MCF 10A (cell line): ENCODE measurements at places on chromosomes 7 and 10. TPM values are rescaled to one million over a fixed set of nuclear protein-coding genes. Genes with fewer than 3 reads are reported as not detected.
A peak's percentile ranks its signal among the peaks of the same experiment; 100 is the strongest.

- no peak for DNase-seq
These were observed 227.7 kb downstream of the CUX1 start for GRCh38 chr7:102044984-102045673.

- no peak for DNase-seq
These were observed 92.4 kb upstream of the SFMBT2 start for GRCh38 chr10:7503190-7503589.

- DNase-seq: no peak
These were observed 45.7 kb upstream of the DPYSL4 start for GRCh38 chr10:132141076-132141475.

- DNase-seq: peak; percentile 33
These were observed 558.9 kb upstream of the MGMT start for GRCh38 chr10:128908099-128908498.

DNA sequence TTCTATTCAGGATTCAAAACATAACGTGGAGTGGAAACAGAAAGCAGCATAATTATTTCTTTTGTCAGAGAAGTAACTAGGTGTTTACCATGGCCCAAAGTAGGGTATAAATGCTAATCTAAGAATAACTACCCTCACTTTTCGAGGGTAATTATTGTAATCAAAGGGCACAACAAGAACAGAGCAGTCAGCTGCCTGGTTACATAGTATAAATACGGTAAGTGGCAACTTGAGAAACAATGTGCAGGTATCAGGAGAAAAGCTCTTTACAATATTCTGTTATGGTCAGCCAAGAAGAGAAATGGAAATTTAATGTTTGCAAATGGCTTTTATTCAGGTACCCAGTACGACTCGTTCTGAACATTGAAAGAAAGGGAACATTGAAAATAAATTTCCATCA is 242.0 kb upstream of the NPY start:
- DNase-seq: no peak

DNA sequence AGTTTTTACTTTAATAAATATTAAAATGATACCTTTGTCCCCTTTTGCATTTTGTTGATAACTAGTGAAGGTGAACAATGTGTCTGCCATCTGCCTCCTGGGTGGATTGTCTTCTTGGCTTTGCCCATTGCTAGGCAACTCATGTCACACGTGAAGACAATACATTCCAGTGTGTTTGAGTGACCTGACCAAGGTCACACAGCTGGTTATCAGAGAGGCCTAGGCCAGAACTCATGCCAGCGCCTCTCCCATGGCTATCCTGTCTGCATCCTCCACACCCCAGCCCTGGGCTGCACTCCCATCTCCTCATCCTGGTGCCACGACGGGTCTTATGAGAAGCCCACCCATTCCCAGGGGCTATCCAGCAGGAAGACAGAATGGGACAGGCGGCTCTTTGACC is 108.7 kb downstream of the PLCE1 start:
- no peak for DNase-seq

- peak; percentile 24 for DNase-seq
These were observed 554.4 kb upstream of the SORCS1 start for GRCh38 chr10:107718864-107719263.

DNA sequence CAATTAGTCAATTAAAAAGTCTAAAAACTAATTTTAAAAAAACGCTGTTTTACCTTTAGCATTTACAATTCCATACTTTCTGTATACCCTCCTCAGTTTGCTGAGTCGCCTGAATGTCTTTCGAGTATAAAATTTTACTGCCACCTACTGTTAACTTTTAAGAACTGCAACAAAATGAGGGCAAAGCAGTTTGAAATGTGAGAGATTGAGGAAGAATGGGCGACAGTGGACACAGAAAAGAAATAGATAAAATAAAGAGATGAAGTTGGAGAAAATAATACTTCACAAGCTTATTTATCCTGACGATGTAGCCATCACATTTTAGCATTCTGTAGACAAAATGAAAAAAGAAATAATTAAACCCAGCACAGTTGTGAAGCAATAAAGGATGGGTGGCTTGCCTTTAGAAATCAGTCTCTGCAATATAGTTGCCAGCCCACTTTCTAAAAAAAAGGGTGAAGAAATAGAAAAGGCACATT is 110.8 kb upstream of the PTN start:
- DNase-seq: peak; percentile 57

SFTPA2 gene
- total RNA-seq: not detected in 2 replicates

DNA sequence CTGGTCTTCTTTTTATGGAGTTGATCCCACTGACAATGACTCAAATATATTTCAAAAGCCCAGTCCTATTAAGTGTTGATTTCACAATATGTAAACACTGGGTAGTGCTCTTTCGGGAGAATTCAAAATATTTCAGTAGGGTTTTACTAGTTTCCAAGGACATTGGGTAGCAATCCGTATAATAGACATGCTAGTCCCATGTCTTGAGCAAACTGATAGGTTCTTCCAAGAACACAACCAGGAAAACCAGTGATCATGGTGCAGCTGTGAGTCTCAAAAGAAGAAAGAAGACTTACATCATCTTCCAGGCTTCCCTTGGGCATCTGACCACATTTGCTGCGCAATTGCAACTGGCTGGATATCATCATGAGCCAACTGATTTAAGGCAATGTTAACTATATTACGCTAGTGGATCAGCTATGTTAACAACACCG is 59.3 kb upstream of the APBB1IP start:
- DNase-seq: peak; percentile 8

PNLIPRP3 gene
- total RNA-seq: 7.6 and 9.5 TPM in 2 replicates

GRCh38 chr10:60508037-60508436 is 118.4 kb upstream of the ANK3 start:
- DNase-seq: no peak

DNA sequence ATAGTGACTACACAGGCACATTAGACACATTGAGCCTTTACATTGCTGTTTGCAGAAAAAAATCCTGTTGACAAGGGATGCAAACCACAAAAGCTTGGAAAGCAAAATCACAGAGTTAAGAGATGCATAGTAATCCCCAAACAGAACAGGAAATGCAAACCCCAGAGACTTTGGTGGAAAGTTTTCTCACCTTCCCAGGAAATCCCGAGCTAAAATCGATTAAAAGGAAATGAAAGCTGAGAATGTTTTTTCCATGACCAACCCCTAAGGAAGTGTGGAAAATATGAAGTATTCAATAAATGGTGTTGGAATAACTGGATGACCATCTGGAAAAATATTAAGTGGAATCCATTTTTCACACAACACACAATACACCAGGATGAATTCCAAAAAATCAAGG is 598.7 kb downstream of the GRID1 start:
- no peak for DNase-seq

GRCh38 chr7:100221231-100221718 is 1.5 kb downstream of the PVRIG start:
- DNase-seq: no peak

DNA sequence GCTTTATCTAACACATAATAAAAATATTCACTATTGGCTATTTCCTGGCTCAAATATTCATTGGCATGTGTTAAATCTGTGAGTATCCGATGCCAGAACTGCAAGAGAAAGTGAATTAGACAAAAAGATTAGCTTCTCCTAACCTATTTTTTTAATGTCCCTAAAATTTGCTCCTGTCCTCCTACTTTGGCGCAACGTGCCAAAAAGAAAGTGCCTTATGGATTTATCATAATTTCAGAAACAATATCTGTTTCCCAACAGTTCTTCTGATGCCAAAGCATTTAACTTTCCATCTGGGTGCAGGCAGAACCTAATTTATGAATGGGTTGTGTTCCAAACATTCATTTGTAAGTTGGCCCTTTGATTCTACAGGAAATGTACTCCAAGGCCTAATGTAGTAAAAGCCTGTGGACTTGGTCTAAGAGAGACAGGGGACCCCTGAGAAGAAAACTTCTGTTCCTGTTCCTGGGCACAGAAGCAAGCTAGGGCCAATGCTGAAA is 15.4 kb downstream of the PIP4K2A start:
- DNase-seq: no peak

GRCh38 chr10:103678178-103678526 is 177.2 kb downstream of the SH3PXD2A start:
- no peak for DNase-seq

NFE2L3 gene
- total RNA-seq: 1.2 and 2.2 TPM in 2 replicates

DNA sequence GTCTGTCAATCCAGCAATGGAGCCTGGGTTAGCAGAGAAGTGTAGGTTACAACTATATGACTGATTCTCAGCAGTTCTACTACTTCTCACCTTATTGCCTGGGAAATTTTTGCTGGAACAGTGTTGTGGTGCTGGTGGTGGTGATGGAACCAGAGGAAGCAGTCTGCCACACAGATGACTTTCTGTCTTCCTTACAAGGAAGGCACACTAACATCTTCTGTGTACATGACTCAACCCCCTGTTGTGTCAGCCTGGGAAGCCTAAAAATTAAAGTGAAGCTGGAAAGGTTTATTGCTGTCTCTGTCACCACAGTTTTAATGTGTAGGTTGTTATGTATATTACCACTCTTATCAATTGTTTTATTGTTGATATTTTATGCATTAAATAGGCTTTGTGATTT is 40.3 kb downstream of the ANKRD7 start:
- no peak for DNase-seq
